ENCODE measurements at places on chromosomes 6 and 20. TPM values are rescaled to one million over a fixed set of nuclear protein-coding genes. Genes with fewer than 3 reads are reported as not detected.

Gene TOX2
- total RNA-seq, result 2.3 TPM

- no peaks in the 10 kb centered on the region for H3K27me3 ChIP-seq
- H3K4me1 ChIP-seq, result no peaks in the 10 kb centered on the region
- no peak overlapping the region for H3K27ac ChIP-seq
- H3K4me3 ChIP-seq, result no peak overlapping the region
- H3K36me3 ChIP-seq, result no peaks in the 10 kb centered on the region
These were observed 116.1 kb upstream of the INSM1 start for GRCh38 chr20:20251836-20252235.

Gene MMP24
- total RNA-seq, result 1.1 TPM

GRCh38 chr20:62900052-62900691 lies 26.1 kb downstream of the DIDO1 start:
- no peak overlapping the region for H3K4me3 ChIP-seq
- DNase-seq, result peak; percentile 79
- no peaks in the 10 kb centered on the region for H3K4me1 ChIP-seq
- H3K36me3 ChIP-seq, result no peaks in the 10 kb centered on the region
- no peaks in the 10 kb centered on the region for H3K27me3 ChIP-seq

GRCh38 chr20:38084425-38084951 lies 50.9 kb downstream of the RPRD1B start:
- H3K27me3 ChIP-seq, result no peaks in the 10 kb centered on the region
- DNase-seq, result no peak
- H3K4me3 ChIP-seq, result no peak overlapping the region

DNA sequence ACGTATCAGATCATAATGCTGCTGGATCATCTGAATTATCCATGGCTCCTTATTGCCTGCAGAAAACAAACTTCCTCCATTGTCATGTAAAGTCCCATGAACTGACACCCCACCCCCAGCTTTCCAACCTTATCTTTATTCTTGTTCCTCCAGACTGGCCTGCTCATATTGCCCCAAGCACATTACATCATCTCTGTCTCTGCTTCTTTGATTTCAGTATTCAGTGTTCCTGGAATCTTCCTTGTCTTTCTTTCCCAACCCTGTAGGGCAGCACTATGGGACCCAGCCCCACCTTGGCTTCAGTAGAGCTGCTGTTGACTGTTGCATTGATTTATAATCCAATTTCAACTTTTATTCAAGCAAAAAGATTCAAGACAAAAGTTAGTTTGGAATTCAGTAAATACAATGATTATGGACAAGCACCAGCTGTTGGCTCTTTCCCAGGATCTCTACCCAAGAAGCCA lies 187.5 kb upstream of the ECI2 start:
- no peaks in the 10 kb centered on the region for H3K36me3 ChIP-seq
- H3K27ac ChIP-seq, result no peak overlapping the region
- no peak for DNase-seq
- H3K27me3 ChIP-seq, result no peaks in the 10 kb centered on the region

DNA sequence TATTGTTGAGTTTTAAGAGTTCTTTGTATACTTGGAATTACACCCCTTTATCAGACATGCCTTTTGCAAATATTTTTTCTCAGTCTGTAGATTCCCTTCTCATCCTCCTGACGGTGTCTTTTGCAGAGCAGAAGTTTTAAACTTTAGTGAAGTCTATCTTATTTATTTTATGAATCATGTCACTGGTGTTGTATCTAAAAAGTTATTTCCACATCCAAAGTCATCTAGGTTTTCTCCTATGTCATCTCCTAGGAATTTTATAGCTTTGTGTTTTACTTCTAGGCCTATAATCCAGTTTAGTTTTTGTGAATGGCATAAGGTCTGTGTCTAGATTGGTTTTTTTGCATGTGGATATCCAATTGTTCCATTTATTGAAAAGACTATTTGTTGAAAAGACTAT lies 271.3 kb downstream of the KIF16B start:
- H3K27me3 ChIP-seq, result no peaks in the 10 kb centered on the region
- no peak for DNase-seq
- no peaks in the 10 kb centered on the region for H3K4me1 ChIP-seq
- H3K27ac ChIP-seq, result no peak overlapping the region
- H3K36me3 ChIP-seq, result no peaks in the 10 kb centered on the region

Gene F13A1
- 306 TPM for total RNA-seq

- H3K4me1 ChIP-seq, result peaks cover 48% of the 10 kb centered on the region
- no peak for DNase-seq
- peaks cover 21% of the 10 kb centered on the region for H3K36me3 ChIP-seq
- H3K4me3 ChIP-seq, result no peak overlapping the region
- no peaks in the 10 kb centered on the region for H3K27me3 ChIP-seq
- H3K27ac ChIP-seq, result no peak overlapping the region
These were observed 3.1 kb downstream of the FAM210B start for GRCh38 chr20:56361900-56362299.

DNA sequence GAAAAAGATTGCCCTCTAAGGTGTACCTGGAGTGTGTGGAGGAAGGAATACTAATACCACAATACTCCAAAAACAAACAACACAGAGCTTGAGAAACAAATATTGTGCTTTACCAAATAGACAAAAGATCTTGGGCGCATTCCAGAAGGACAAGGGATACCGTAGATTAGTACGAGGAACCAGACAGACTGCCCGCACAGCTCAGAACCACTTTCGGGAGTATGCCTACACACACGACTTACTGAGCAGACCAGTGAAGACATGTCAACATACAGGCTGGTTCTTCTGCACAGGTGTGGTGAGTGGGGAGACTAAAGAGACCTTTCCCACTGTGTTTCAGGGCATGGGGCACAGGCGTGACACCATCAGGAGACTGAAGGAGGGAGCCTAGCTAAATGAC lies 15.8 kb upstream of the FOXQ1 start:
- no peaks in the 10 kb centered on the region for H3K4me1 ChIP-seq
- no peak for DNase-seq
- H3K27ac ChIP-seq, result no peak overlapping the region
- peaks cover 9% of the 10 kb centered on the region for H3K27me3 ChIP-seq

Gene SLC22A23
- total RNA-seq, result 5.6 TPM

GRCh38 chr6:2876210-2877056 lies 26.7 kb downstream of the SERPINB9 start:
- peak overlapping the region; percentile 85 for H3K27ac ChIP-seq
- H3K36me3 ChIP-seq, result no peaks in the 10 kb centered on the region
- H3K27me3 ChIP-seq, result no peaks in the 10 kb centered on the region
- H3K4me1 ChIP-seq, result peaks cover 10% of the 10 kb centered on the region
- H3K4me3 ChIP-seq, result peak overlapping the region; percentile 71

DNA sequence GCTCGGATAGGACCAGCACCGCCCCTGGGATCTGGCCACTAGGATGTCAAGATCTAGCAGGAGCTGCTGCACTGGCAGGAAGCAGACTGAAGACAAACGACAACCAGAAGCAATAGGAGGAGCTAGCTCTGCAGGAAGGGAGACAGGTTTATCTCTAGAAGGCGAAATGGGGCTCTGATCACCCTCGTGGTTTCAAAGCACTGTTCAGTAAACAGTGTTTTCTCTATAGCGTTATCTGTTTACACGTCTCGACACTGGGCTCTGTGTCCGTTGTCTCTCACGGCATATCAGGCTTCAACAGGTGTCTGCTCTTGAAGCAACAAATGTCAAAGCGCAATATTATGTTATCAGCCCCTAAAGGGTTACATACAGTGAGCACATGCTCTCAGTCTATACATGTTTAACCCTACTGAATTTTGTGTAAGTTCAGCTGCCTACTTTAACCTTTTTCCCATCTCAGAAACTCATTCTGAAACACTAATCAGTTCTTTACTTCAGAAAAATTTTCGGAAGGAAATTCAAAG lies 23.8 kb downstream of the TMEM14B start:
- no peaks in the 10 kb centered on the region for H3K4me1 ChIP-seq
- no peak overlapping the region for H3K27ac ChIP-seq
- peaks cover 11% of the 10 kb centered on the region for H3K36me3 ChIP-seq
- no peaks in the 10 kb centered on the region for H3K27me3 ChIP-seq
- DNase-seq, result no peak

DNA sequence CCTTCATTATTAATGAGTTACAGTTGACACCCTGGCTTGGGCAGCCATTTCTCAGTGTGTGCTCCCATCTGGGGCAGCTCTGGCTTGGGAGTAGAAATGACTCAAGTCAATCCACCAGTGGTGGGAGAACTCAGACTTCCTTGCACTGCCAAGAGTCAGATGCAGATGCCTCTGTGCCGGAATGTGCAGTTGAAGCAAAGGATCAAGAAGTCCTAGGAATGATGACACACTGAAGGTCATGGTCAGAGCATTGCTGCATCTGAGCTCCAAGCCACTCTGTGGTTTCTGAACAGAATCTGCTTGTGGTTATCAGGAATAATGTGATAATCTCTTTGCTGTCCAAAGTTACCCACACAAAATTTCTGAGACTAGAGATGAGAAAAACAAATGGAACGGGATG lies 19.5 kb upstream of the PAX1 start:
- no peak overlapping the region for H3K27ac ChIP-seq
- H3K4me3 ChIP-seq, result no peak overlapping the region
- peaks cover 10% of the 10 kb centered on the region for H3K27me3 ChIP-seq
- H3K4me1 ChIP-seq, result no peaks in the 10 kb centered on the region

Gene ZKSCAN3
- 3.7 TPM for total RNA-seq

- no peaks in the 10 kb centered on the region for H3K36me3 ChIP-seq
- no peak overlapping the region for H3K27ac ChIP-seq
- no peaks in the 10 kb centered on the region for H3K27me3 ChIP-seq
- no peaks in the 10 kb centered on the region for H3K4me1 ChIP-seq
- no peak for DNase-seq
- H3K4me3 ChIP-seq, result no peak overlapping the region
These were observed 65.9 kb downstream of the KLHL32 start for GRCh38 chr6:96990462-96990861.

DNA sequence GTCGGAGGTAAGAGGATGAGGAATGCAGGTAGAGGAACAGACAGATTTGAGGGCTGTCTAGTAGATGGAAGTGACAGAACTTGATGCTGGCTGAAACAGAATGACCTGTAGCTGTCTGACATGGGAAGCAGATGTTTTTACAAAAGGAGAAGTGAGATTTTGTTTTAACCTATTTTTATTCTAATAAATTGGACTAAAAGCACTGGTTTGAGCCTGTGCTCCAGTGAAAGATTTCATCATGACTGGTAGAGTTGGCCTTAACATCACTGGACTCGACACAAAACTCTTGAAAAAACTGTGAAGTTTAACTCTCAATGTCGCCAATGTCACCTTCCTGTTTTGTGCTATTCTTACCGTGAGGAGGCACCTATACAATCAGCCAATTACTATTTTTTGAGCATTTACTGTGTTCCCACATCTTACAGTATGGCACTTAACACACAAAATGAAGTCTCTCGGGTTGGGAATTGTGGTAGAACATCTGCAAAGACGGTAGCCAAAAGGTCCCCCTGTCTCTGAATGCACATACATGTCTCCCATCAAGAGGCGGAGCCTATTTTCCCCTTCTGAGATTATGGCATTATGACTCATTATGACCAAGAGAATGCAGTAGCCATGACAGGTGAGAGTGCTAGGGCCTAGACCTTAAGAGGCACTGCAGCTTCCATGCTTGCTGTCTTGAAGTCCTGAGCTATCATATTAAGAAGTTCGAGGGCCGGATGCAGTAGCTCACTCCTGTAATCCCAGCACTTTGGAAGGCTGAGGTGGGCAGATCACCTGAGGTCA lies 93.2 kb downstream of the FOXF2 start:
- no peak overlapping the region for H3K27ac ChIP-seq
- no peak overlapping the region for H3K4me3 ChIP-seq
- no peaks in the 10 kb centered on the region for H3K27me3 ChIP-seq
- H3K4me1 ChIP-seq, result no peaks in the 10 kb centered on the region
- no peak for DNase-seq

- H3K36me3 ChIP-seq, result no peaks in the 10 kb centered on the region
- H3K27me3 ChIP-seq, result no peaks in the 10 kb centered on the region
- H3K4me1 ChIP-seq, result no peaks in the 10 kb centered on the region
- H3K4me3 ChIP-seq, result no peak overlapping the region
These were observed 6.4 kb downstream of the FAM83D start for GRCh38 chr20:38932457-38933120.

Gene CABLES2
- 2.8 TPM for total RNA-seq

- DNase-seq, result no peak
- H3K36me3 ChIP-seq, result no peaks in the 10 kb centered on the region
- H3K27me3 ChIP-seq, result no peaks in the 10 kb centered on the region
- H3K4me3 ChIP-seq, result no peak overlapping the region
- no peak overlapping the region for H3K27ac ChIP-seq
These were observed 51.6 kb upstream of the FAM184A start for GRCh38 chr6:119129968-119130484.

DNA sequence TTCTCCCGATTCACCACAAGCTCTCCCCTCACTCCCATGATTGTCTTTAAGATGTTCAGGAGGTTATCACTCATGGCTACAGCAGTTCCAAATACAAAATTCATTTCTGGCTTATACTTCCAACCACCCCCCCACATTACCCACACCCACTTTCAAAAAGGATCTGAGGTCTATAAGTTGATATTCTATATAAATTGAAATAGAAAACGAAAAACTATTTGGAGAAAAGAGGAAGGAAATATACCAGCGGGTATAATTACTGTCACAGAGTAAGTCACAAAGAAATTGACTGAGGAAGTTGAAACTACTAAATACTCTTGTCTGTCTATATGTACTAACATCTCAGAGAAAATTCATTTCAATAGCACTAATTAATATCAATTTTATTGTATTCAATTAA lies 112.7 kb upstream of the TNFAIP3 start:
- H3K27me3 ChIP-seq, result no peaks in the 10 kb centered on the region
- DNase-seq, result no peak
- H3K4me3 ChIP-seq, result no peak overlapping the region
- no peak overlapping the region for H3K27ac ChIP-seq

- no peaks in the 10 kb centered on the region for H3K4me1 ChIP-seq
- no peak overlapping the region for H3K27ac ChIP-seq
- H3K4me3 ChIP-seq, result no peak overlapping the region
- H3K36me3 ChIP-seq, result no peaks in the 10 kb centered on the region
These were observed 35.9 kb downstream of the PLG start for GRCh38 chr6:160737934-160738333.

DNA sequence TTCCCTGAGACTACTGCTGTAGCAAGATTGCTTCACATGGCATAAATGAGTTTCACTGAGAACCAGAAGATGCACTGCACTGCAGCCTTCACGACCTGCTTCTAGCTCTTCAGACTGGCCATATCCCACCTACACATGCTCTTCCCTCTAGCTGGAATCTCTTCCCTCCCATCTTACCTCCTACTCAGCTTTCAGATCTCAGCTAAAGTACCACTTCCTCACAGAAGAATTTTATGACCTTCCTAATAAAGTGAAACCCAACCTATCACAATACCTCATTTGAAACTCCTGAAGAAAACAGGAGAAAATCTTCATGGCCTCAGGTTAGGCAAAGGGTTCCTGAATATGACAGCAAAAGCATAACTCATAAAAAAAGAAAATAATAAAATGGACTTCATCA lies 99.9 kb downstream of the DTNBP1 start:
- DNase-seq, result no peak
- no peak overlapping the region for H3K4me3 ChIP-seq
- no peaks in the 10 kb centered on the region for H3K4me1 ChIP-seq

Gene DAAM2
- total RNA-seq, result 61.7 TPM

DNA sequence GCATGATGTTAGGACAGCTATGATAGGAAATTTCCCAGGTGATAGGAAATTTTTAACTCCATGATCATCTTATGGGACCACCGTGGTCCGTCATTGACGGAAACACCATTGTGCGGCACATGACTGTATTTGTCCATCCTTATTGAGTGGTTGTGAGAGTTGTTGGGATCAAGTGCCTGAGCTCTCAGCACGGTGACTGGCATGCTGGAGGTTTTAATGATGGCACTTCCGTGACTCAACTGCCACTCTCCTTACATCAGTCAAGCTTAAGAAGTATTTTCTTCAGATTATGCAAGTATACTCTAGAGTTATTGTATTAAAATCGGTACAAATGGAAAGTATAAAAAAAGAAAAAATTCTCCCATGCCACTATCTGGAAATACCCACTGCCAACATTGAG lies 20.7 kb downstream of the PBOV1 start:
- no peaks in the 10 kb centered on the region for H3K4me1 ChIP-seq
- no peak overlapping the region for H3K4me3 ChIP-seq
- no peaks in the 10 kb centered on the region for H3K36me3 ChIP-seq
- no peaks in the 10 kb centered on the region for H3K27me3 ChIP-seq
- no peak overlapping the region for H3K27ac ChIP-seq

All from adrenal gland (tissue), 19 donors.